ENCODE measurements at places on chromosomes 4 and X.

- no peak for DNase-seq
Observed at GRCh38 chr4:158203436-158203835, 6.8 kb upstream of the TMEM144 start.

DNA sequence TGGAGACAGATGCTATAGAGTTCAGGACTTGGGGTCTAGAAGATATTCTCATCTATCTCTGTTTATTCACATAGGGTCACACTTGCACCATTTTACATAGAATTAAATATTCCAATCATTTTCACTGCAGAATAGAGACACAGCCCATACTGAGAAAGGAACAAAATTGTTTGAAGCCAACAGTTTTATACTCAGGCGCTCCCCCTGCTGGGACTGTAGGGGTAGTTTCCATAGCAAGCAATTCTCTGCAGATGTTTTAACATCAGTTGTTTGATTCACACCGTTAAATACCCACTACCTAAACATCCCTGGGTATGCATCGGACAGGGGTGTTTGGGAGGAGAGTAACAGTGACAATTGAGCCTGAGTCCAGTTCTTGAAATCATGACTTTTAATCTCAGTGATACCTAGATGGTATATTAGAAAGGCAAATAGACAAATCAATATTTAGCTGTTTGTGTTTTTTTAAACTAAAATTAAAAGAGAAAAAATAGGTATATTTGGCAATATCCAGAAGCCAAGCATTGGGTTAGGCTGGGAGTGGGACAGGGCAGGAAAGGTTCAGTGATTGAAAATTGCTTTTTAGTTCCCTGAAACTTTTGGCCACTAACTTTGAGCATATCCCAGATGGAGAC lies 33.8 kb downstream of the LONRF3 start:
- no peak for DNase-seq

DNA sequence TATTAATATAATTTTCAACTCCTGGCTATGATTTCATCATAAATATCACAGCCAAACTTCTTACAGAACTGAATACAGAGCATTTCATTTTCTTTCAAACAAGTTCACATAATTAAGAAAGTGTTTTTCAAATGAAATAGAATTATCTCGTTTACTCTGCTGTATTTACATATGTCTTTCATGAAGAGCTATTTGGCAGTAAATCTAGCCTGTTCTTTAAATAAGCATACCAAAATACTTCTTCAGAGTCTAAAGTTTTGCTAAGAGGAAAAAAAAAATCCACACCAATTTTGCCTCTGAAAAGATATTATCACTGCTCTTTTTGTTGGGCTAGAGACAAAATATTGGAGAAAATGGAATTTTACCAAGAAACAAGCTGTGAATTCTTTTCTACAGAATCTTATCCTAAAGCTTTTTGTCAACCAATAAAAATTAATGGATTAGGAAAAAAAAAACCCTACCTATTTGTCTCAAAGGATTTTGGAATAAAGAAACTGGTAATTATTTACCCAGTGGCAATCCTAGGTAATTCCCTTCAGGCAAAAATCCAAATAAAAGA lies 287.9 kb upstream of the NR3C2 start:
- no peak for DNase-seq

GRCh38 chr4:165222651-165222994 lies 15.3 kb downstream of the KLHL2 start:
- DNase-seq, result no peak

DNA sequence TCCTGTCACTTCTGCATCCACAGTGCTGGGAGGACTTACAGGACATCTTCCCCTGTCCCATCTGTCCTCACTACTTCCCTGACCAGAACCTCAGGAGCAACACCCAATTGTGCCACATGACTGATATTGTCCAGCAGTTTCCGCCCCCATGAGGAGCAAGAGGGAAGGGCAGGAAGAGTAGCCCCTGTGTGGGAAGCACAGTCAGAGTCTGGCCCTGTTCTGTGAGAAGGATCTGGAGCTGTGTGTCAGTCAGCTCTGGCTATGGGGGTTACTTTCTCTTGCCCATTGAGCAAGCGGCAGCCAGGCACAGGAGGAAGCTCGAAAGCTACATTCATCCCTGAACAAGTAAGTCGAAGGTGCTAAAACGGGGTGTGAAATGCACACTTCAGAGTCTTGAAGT lies 14.8 kb upstream of the TRIM60 start:
- no peak for DNase-seq

DNA sequence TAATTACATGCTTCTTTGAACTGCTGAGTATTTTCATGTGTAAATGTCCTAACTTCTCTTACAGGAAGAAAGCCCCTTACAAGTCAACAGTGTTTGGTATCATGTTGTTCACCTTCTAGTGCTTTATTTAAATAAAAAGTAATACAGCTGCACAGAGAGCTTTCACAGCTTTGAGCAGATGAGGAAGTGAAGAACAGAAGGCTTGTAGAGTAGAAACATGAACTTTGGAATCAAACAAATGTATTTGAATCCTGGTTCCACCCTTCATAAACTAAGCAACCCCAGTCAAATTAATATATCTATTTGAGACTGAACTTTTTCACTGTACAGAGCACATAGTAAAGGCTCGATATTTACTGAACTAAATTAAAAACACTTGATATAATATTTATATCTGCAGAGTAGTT lies 120.5 kb downstream of the CAMK2D start:
- no peak for DNase-seq

- no peak for DNase-seq
Observed at GRCh38 chr4:122827258-122827878, 737 bp downstream of the FGF2 start.

- DNase-seq, result no peak
Observed at GRCh38 chrX:7059214-7059838, 88.2 kb upstream of the STS start.

DNA sequence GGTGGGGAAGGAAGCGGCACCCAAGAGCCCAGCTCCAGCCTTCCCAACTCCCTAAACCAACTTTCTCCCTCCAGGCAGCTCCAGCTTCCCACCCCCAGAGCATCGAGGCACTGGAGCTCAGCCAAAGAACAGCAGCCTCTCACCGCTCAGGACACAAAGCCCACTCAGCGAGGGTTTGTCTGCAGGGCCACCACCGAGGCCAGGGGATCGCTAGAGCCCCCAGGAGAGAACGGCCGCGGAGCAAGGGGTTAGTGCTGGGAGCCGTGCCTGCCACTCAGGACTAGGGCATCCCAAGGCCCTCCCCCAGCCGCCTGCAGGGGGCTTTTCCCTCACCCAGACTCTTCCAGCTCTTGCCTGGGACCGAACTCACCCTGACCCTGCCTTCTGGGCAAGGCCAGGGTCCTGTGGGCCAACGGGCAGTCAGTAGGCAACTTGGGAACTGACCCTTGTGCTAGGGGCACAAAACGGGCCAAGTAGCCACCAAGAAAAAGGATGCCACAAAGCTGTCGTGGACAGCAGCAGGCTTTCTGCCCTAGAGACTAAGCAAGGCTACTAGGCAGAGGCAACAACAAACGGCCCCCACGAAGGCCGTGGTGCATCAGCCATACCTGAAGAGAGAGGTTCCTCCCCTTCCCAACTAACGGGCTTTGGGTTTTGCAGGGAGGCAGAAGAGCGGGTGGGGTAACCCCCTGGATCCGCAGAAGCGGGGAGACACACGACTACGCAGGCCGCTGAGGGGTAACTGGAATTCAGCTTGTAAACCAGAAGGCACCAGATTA lies 2.3 kb downstream of the HCFC1 start:
- no peak for DNase-seq

DNA sequence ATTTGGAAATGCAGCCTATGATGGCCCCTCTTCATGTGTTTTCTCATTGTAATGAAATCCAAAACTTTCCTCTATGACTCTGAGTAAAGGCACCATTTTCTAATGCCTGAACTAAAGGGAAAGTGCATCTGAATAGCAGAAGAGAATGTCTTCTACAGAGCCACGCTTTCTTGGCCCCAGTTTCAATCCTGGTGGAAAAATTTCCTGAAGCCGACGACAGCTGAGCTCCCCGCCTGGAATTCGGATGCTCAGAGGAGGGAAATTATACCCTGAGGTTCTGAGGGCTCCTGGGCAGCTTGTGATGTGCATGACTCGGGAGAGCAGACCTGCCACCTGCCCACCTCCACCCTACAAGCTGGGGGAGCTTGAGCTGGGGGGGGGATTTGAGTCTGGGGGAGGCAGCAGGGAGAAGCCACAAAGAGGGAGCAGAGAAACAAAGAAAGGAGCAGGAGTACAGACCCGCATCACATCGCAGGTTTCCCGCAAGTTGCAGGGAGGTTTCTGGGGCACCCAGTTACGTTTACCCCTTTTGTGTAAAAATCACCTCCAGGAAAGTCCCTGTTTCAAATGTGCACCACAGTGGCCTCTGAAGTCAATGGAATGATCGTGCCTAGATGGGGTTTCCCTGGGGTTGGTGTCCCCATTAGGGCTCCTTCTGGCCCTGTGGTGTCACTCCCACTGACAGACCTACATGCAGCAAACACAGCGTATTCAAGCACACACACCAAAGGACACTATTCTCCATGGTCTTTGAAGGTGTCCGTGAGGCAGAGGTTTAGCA lies 145.6 kb upstream of the RBPJ start:
- no peak for DNase-seq

DNA sequence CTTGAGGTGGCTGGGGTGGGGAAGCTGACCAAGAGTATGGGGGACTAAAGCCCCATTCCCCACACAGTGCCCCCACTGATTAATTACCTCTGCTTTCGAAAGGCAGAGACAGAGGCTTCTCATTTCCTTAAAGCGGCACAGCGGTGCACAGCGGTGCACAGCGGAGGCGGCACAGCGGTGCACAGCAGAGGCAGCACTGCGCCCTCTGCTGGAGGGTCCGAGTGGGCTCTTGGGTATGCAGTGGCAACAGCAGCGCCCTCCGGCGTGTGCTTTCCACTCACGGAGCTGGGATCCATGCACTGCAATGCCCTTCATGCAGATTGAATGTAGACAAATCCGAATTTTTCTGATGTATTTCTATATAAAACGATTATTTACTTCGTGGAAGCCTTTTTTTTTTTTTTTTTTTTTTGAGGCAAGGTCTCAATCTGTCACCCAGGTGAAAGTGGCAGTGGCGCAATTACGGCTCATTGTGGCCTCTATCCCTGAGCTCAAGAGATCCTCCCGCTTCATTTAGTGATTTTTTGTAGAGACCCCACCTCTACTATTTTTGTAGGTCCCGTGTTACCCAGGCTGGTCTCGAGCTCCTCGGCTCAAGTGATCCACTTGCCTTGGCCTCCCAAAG lies 19.7 kb upstream of the PRPS2 start:
- DNase-seq, result no peak

GRCh38 chr4:6222761-6223292 lies 22.5 kb upstream of the JAKMIP1 start:
- DNase-seq, result no peak

- no peak for DNase-seq
Observed at GRCh38 chrX:103538728-103539127, 19.4 kb upstream of the RAB40A start.

- no peak for DNase-seq
Observed at GRCh38 chr4:10011277-10011676, 10.0 kb downstream of the SLC2A9 start.

GRCh38 chr4:173174594-173175012 lies 6.0 kb downstream of the GALNT7 start:
- DNase-seq, result no peak

- no peak for DNase-seq
Observed at GRCh38 chr4:124641715-124642381, 70.7 kb downstream of the ANKRD50 start.

GRCh38 chr4:179095585-179096221 lies 1653.5 kb upstream of the AGA start:
- no peak for DNase-seq

DNA sequence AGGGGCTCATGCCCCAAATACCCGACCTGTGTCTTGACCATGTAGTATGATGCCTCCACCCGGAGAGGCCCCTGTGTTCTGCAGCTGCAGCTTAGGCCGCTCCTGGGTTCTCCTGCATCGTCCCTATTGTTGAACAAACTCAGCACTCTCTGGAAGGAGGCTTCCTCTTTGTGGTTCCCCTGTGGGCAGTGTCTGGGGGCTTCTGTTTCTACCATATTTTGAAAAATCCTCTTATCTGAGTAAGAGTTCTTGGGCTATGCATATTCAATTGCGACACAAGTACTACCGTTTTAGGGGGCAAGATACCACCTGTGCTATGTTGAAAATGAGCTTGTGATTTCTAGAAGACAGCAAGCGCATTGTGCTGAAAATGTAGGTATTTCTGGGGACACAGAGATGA lies 276.6 kb downstream of the DHRSX start:
- DNase-seq, result no peak

DNA sequence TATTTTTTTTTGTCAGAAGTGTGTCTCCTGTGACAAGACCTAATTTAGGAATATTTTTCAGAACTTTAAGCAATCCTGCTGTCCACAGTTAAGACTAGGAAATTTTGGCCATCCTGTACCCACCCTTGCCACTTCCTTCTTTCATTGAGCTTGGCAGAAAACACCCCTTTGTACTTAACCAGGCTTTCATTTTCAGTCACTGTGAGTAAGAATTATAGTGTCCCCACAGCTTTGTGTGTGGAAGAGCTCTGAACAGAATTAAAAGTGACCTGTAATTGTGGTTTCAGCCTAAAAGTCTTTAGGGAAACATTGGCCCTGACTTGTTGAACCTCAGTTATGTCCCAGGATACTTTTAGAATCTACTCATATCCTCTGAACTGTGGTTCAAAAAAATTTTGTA lies 153.7 kb upstream of the BMP3 start:
- DNase-seq, result no peak

DNA sequence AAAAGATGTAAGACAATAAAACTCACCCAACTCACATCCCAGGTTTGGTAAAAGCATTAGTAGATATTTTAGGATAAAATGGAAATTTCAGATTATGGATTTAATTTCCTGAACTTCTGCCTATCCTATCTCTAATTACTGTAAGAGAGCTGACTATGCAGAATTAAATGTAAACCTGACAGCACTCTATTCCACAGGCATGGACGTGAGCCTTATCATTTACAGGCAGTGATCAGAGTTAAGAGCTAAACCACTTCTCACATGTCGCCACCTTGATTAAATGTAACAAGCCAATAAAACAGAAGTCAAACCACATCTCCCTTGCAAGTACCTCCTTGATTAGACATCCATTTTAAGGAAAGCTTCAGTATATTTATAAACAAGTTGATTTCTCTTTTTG lies 97.5 kb upstream of the CBR4 start:
- DNase-seq, result no peak

DNA sequence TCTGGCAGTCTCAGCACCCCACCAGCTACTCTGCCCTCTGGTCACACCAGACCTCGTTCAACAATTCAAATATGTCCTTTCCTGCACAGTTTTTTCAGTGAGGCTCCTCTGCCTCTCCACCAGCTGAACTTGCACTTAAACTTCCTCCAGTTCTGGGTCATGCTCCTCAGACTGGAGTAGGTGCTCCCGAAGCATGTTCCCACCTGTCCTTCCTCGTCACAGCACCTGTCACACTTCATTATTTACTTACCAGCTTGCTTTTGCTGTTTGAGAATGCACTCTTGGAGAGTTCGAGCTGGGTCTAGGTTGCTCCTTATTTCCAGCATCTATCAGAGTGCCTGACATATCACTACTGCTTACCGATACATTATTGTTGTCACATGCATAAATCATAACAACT lies 144.8 kb upstream of the TTC29 start:
- no peak for DNase-seq
